ENCODE measurements at places on chromosomes 5 and 9.

DNA sequence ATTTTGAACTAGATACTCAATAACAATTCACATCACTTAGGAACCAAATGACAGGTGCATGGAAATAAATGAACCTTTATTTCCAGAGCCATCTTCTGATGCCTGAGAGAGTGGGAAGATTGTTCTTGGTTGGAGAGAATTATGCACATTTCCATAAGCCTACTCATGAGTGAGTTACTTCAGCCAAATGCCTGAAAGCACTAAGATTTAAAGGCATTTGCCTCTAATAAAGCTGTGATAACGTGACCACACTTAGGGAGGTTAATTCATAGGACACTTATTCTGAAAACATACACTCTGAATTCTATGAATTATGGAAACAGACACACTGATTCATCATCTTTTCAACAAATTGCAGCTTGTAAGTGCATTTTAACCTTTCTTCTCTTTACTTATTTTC, 40.0 kb downstream of the KCTD16 start:
- no peak for DNase-seq

GRCh38 chr5:2181557-2181956, 298.8 kb upstream of the IRX4 start:
- no peak for DNase-seq

- DNase-seq: no peak
Measured at GRCh38 chr5:151885138-151885908, 39.3 kb downstream of the GLRA1 start.

DNA sequence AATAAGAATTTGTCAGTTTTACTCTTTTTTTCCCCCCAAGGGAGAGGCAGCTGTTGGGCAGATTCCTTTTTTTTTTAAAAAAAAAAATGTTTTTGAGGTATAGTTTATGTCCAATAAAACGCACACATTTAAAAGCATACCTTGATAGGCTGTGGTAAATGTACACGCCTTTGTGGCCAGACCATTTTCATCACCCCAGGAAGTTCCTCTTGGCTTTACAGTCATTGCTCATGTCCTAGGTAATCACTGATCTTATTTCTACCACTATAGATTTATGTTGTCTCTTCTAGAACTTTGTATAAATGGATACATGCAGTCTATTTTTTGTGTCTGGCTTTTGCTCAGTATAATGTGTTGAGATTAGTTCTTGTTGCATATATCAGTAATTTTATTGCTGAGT, 9.8 kb downstream of the SUB1 start:
- no peak for DNase-seq

GRCh38 chr5:156339139-156339841, 12.3 kb downstream of the SGCD start:
- no peak for DNase-seq

GRCh38 chr9:112176524-112176923, 1.4 kb upstream of the SUSD1 start:
- DNase-seq: peak; percentile 42

- DNase-seq: no peak
Measured at GRCh38 chr9:105676351-105676923, 14.2 kb downstream of the TAL2 start.

- DNase-seq: no peak
Measured at GRCh38 chr5:134162592-134162991, 14.2 kb downstream of the SKP1 start.

GRCh38 chr5:136314302-136314701, 51.0 kb downstream of the TRPC7 start:
- no peak for DNase-seq

Measured in CD4-positive, alpha-beta T cell (primary cell).